NCI-H1048 (cell line): ENCODE measurements at places on chromosomes 6 and 20.
A peak's percentile ranks its signal among the peaks of the same experiment; 100 is the strongest.

- no peak for DNase-seq
These were observed 307.4 kb downstream of the EYA4 start for GRCh38 chr6:133548423-133549159.

DNA sequence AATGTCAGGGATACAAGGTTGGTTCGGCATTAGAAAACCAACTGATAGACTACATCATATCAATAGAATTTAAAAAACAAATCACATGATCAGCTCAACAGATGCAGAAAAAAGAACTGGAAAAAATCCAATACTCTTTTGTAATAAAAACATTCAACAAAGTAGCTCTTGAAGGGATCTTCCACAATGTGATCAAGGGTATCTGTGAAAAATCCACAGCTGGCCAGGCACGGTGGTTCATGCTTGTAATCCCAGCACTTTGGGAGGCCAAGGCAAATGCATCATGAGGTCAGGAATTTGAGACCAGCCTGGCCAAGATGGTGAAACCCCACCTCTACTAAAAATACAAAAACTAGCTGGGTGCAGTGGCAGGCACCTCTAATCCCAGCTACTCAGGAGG lies 63.1 kb downstream of the ASCC3 start:
- no peak for DNase-seq

DNA sequence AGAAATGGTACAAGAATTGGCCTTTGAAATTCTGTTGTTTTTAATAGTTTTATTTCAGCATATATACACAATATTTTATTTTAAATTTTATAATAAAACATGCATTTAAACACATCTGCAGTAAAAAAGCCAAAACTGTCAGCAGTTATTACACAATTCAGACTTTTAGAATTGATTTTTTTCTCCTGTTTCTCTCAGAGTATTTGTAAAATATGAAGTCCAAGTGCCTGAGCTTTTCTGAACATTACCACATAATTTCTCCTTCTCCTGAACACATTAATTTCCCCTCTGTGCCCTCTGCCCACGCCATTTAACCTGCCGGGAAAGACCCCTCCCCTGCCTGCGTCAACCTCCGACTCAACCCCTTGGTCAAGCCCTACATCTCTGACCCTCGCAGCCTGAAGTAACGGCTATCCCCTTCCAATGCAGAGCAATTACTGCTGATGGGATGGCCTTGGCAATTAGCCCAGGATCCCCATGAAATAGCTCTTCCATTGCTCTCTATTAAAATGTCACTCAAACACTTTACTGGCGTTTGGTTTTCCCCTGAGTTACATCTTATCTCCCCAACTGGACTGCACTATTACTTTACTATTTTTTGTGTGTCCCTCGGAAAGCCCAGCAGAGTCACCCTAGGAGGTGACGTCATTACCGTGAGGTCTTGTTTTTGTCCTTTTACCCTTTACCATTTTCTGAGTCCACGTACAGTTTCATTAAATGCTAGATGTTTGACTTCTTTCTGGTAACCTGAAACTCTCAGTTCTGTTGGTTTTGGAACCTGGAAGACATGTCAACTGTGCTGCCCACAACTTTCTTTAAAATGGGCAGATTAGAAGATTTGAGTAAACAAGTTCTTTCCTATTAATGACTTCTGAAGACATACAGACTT lies 146.7 kb upstream of the TAB2 start:
- DNase-seq: no peak

- DNase-seq: no peak
These were observed 24.6 kb downstream of the PRSS35 start for GRCh38 chr6:83536647-83537589.

DNA sequence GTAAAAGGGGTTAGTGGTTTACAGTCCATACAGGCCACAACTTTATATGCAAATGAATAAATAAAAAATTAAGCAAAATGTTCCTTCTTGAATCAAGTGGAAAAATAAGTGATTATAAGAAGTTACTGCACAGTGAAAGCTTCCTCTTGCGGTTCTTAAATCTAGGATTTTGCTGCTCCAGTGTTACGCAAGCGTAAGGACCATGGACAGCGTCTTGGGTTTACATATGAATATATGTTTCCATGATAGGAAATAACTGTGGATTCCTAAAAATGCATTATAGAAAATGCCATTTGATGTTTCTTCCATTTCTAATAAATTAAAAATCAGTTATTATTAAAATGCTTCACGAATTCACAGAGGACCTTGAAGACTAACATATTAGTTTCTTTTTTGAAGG lies 176.6 kb upstream of the POU3F2 start:
- peak; percentile 16 for DNase-seq

DNA sequence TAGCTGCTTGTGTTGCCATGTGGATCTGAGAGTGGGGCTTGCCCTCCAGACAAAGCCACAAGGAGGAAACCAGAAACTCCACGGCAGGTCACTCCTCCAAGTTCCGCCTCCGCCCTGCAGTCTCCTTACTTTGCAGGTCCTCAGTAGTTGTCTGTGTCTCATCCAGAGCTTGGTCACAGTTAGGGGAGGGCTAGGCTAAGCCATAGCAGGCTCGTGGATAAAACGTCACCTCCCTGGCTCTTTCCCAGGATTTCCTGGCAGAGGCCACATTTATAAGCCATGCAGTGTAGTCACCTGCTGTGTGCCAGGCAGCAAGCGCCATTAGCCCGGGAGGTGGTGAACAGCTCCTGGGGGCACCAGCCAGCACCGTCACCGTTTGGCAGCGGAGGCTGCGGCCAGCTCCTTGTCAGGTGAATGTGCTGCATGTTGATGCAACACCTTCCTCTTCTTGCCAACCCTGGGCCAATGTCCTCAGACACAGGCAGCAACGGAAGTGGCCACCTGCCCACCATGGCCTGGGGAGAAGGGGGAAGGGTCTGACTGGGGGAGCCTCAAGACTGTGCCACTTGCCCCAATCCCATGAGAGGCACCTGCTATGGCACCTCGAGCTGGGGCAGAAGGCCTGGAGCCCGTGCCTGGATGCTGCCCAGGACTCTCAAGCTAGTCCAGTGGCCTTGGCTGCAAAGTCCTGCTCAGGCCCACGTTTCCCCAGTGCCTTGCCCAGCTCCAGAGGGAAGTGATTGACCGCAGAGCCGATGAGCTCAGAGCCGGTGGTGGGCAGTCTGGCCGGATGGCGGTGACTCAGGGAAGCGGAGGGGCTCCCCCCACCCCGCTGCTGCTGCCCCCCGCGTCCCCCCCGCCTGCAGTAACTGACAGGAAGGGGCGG lies 39.0 kb upstream of the SLCO4A1 start:
- no peak for DNase-seq
